T47D (cell line): ENCODE measurements at places on chromosomes 3 and 15.

- DNase-seq: no peak
Measured at GRCh38 chr3:24286405-24286804, 208.2 kb downstream of the THRB start.

DNA sequence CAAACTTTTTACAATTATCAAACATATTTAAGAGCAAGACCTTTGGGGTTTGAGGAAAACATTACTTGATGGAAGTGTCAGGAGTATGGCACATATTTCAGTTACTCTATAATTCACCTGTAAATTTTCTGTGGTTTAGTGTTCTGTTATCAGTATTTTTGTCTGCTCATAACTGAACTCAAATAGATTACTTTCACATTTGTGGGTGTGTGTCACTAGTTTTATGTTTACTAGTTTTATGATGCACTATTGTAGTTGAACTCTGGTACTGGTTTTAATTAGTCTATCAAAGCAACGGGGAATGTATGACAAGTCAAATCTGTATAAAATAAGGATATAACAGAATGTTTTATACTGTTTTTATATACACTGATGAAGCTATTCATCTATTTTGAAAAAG is 27.2 kb downstream of the OXSM start:
- DNase-seq: no peak

- peak; percentile 83 for DNase-seq
Measured at GRCh38 chr15:92747047-92747446, 91.5 kb upstream of the FAM174B start.

GRCh38 chr3:30984855-30985749 is 90.6 kb upstream of the GADL1 start:
- DNase-seq: no peak

DNA sequence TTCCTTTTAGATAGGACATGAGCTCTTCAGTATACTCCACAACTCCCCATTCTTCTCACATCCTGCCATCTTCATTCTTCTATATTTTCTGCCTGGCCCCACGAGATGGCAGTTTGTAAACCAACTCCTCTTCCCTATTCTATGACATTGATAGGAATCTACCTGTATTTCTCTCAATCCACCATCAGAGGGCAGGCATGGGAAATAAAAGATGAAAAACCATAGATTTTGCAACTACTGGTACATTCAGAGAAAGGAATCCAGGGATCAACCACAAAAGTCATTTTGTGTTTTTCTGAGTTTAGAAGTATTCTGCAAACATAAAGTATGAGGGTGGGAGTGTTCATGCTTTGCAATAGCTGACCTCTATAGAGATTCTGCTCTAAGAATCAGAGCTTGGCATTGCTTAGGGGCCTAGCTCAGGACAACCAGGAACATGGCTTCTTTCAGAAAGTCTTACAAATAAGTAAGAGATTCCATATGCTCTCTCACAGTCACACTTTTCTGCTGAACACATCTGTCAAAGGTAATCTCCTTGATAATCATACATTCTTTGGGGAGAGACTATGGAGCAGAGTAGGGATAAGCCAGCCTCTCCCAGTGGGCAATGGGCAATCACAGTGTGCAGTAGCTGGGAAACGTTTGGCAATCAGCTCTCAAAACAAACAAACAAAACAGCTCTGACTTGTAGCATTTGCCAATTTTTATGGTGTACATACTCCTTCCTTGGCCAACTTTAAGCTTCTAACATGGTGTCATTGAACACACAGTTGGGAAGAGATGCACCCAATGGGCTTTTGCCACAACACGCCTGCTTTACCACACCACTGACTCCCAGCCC is 43.1 kb upstream of the SLC25A36 start:
- peak; percentile 24 for DNase-seq

DNA sequence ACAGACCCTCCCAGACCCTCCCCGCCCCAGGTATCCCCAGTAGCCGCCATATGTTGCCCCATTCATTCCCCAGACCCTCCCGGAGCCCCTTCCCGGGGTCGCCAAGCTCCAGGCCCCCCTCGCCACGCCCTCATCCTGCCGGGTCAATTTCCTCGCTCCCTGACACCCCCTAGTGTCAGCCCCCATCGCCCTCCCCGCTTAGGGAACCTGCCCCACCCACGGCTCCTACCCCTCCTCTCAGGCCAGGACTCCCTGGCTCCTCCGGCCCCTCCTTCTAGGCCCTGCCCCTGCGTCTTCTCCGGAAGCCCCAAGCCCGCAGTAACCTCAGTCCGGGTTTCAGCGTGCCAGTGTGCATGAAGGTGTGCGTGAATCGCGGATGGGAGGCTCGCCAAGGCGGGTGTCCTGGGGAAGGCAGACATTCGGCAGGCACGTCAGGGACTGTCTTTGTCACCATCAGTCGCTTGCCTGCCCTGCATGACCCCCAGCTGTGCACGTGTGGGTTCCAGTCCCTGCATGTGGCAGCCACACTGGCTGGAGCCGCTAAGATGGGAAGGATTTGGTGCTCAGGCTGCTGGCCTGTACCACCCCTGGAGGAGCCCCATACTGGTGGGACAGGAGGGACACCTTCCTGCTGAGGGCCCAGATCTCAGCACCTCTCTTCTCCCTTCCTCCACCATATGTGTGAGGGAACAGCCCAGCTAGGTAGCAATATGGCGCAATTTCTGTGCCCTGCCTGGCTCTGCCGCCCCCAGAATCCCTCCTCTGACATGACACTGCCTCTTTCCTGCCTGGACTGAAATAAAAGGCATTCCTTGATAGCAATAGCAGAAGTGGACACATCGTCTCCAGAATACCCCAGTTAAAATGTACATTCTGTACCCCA is 693 bp downstream of the DISP2 start:
- DNase-seq: no peak

DNA sequence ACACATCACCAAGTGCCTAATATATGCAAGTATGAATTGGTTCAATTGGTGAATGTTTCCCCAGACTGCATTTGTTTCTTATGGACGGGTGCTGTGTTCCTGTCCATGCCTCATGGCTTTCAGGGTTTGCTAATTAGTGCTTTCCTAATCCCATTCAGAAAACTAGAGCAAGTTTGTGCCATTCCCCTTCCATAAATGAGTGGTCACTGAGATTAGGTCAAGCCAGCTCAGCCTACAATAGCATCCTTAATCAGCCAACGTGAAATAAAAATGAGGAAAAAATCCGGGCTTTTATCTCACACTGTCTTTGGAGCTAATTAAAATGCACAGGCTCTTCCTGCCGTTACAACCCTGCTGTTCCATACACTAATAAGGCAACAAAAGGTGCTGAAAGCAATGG is 788.8 kb downstream of the ROBO1 start:
- no peak for DNase-seq

DNA sequence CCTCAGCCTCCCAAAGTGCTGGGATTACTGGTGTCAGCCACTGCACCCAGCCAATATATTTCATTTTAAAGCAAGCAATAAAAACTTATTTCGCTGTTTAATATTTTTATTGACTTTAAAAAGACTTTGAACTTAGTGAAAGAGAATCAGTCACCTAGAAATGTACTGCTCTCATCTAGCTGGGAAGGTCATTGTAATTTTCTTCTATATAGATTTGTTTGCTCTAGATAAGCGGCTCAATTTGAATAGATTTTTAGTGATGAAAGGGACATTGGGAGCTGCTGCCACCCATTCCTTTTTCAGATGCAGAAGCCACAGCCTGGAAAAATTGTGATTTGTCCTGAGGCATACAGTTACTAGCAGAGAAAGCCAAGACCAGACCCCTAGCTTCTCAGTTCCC is 40.1 kb downstream of the CAPN7 start:
- DNase-seq: no peak

DNA sequence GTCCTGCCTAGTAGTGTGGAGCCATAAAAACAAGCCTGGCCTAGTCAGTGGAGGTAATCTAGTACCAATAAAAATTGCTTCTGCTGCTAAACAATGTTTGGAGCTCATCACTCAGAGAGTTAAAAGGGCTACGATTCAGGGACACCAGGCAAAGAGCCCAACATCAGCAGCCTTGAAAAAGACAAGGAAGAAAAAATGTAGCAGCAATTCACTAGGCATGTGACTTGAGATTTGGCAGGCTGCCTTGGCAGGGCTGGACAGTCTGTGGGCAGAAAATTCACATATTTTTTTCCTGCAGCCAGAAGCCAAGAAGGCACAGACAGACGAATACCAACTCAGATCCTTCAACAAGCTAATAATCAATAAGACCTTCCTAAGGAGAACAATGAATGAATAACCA is 47.2 kb downstream of the IGSF11 start:
- DNase-seq: no peak

GRCh38 chr3:16069149-16069922 is 105.1 kb upstream of the GALNT15 start:
- DNase-seq: peak; percentile 7

DNA sequence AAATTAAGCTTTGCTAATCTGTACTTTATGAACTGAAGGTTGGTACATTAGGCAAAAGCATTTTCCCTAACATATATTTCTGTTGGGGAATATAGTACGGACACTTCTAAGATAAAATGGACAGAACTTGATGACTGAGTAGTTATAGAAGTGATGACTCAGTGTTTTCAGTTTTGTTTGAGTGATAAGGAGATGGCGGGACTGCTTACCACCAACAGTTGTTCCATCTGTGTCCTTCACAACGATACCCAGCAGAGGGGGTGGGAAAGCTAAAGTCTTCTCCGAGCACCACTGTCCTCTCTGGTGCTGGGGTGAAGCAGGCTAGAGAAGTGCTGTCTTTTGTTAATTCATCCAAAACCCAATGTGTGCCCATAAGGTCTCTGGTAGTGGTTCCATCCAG is 195.8 kb downstream of the CD47 start:
- no peak for DNase-seq

GRCh38 chr3:178405531-178405930 is 130.7 kb upstream of the KCNMB2 start:
- no peak for DNase-seq

GRCh38 chr3:152331998-152332397 is 63.3 kb downstream of the MBNL1 start:
- DNase-seq: no peak

DNA sequence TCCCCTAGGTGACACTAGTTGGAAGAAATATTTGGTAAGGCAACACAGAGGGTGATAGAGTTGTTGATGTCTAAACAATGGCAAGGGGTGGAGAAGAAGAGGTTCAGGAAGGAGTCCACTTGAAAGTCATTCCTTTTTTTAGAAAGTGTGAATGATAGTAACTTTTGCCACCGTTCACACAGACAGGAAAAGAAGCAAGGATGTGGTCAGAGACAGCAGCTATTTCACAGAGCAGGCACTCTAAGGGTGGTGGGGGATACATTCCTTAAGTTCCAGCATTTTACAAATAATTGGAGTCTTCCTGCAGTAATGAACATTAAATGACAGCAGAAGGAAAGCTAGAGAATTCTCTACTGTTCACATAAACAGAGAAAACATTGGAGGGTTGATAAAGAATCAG is 75.4 kb upstream of the ZNF385D start:
- no peak for DNase-seq
